ENCODE measurements at places on chromosomes 16 and 17. TPM values are rescaled to one million over a fixed set of nuclear protein-coding genes. Genes with fewer than 3 reads are reported as not detected.

GRCh38 chr17:42453439-42453838, 5.2 kb upstream of the ATP6V0A1 start:
- DNase-seq, result no peak

DNA sequence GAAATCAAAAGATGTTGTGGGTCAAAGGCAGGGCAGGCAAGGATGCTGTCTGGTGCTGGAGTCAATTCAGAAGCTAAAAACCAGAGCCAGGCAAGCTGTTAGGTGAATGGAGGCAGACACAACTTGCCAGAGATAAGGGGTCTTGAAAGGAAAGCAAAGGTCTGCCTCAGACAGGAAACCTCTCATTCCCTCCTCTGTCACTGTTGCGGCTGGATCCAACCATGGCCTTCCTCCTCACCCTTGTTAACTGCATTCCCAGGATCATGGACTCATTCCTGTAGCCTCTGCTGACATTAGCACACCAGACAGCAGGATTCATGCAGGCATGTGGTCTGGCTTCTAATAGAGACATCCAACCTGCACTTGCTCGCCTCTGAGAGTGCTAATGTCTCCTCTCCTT, 186.7 kb upstream of the HS3ST3A1 start:
- no peak for DNase-seq

DNA sequence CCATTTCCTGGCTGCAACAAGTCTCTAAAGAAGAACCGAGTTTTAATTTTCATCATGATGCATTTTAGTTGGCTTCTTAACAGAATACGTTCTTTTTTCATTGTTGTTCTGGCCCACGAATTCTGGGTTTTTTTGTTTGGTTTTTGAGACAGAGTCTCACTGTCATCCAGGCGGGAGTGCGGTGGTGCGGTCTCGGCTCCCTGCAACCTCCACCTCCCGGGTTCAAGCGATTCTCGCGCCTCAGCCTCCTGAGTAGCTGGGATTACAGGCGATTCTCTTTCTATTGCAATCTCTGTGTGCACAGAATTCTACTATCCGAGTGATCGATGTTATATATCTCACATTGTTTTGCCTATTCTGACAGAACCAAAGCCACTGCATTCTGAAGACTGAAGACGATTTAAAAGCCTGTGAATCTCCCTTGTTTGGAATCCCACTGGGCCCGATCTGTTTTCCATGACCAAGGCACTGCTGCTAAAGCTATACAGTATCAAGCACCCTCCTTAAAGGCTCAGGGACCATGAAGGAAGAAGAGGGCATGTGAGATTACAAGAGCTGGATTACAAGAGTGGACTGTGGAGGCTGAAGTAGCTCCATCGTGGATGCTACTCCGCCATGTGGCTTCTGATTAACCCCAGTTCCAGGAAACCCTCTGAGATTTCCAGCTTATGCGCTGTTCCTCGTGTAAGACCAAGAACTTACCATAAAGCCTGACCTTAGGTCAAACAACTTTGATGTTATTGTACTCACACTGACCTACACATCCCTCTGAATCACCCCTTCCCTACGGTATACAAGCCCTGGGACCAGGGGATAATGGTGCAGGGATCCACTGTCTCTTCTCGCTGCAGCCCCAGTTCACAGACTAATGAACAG, 44.3 kb downstream of the ADCY9 start:
- no peak for DNase-seq

DNA sequence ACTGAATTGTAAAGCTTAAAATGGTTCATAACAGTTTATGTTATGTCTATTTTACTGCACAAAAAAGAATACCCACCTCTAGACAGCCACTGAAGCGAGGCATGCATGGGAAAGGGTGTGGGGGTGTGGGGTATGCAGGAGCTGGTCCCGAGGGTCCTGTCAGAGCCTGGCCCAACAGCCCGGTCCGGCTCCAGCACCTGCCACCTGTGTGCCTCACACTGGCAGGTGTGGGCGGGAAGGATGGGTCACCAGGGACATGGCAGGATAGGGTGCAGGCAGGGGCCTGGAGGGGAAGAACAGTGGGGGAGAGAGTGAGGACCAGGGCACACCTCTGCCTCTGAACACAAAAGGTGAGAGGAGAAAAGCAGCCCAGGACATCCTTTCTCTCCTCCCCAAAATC, 22.8 kb upstream of the RASD1 start:
- DNase-seq, result peak; percentile 35

GRCh38 chr17:33487187-33487879, 194.2 kb upstream of the ASIC2 start:
- DNase-seq, result no peak

DNA sequence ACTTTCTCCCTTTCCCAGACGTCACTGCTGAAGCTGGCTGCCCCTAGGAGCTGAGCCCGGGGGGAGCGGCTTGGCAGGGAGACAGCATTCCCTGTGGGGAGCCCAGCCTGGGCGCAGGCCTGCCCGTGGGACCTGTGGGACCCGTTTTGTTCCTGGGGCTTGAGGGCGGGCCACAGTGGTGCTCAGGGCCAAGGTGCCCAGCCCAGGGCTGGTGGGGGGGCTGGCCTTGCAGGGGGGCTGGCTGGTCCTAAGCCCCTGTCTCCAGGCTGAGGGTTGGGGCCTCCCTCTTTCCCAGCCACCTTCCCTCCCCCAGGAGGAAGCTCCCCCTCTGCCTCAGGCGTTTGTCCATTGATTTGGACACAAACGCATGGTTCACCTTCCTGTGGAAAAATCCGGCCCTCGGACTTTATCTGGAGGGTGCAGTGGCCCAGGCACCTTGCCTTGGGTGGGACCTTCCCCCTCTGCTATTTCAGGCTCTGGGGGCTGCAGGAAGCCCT, 4.4 kb downstream of the NHERF2 start:
- DNase-seq, result no peak

DNA sequence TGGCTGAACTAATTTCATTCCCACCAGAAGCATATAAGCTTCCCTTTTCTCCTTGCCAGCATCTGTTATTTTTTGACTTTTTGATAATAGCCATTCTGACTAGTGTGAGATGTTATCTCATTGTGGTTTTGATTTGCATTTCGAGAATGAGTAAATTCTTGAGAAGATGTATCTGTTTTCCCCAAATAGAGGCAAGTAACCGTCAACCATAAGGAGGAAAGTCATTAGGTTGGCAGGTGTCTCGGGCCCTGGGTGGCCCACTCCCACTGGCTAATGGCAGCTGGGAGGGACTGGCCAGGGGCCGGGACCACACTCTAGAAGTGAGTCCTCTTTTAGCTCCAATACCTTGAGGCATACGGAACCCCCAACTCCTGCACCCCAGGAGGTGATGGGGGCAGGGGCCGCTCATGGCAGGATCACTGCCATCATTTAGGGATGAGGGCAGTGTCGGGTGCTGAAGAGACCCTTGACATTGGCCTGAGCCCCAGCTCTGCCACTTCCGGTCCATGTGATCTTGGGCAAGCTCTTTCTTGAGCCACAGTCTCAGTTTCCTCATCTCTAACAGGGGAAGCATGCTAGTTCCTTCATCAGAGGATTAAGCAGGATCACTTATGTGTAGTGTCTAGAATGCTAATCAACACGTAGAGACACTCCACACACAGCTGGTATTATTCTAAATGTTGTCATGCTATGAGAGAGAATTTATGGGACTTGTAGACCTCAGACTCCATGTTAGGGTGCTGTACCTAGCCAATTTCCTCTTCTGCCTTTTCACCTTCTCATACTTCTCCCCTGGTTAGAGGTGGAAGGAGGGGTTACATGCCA, 44.3 kb downstream of the RGS9 start:
- no peak for DNase-seq

DNA sequence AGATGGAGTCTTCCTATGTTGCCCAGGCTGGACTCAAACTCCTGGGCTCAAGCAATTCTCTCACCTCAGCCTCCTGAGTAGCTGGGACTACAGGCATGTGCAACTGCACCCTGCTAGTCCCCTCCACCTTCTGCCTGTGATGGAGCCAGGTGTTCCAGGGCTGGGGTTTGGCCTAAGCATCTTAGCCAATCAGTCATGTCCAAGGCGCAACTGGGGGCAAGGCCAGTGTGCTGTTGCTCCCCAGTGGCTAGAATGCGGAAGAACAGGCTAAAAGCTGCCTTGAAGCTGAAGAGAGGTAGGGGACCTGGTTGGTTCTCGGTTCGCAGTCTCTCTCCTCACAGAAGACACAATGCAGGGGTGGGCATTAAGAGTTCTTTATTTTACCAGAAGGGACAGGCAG, 18.6 kb downstream of the FLOT2 start:
- DNase-seq, result peak; percentile 90

DNA sequence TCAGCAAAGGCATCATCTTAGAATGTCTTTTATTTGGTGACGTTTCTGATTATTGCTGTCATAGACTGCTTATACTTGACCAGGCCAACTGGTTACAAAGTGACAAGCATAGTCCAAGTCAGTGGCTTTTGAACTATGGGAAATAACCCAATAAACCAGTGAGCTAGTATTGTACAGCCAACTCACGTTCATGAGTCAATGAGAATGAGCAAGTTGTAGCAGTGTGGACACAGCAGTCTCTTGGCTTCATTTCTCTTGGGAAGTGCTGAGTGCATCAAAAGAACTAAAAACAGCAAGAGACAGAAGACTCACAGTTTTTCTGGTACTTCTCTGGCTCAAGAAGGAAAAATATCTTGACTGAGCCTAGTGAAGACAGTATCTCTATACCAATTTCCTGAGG, 36.9 kb upstream of the CRISPLD2 start:
- no peak for DNase-seq

DNA sequence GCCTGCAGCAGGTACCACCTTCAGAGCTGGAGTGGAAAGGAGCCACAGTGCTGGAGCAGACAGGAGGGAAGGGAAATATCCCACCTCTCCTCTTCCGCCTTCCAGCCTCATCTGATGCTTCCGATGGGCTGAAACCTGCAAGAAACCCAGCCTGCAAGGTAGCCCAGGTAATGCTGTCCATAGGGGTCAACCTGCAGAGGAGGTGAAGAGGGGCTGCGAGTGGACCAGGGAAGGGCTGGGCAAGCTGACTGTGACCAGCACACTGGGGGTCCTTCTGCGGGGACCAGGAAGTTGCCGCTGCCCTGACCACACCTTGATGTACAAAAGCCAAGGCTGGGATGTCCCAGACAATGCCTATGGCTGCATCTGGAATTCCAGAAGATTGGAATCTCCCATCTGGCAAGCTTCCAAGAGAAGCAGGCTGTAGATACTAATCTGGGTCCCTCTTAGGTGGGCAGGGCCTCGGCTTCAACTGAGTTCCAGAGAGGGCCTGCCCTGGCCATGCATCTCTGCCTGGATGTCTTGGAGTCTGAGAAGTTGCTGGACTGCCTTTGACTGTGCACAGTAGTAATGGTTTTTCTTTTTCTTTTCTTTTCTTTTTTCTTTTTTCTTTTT, 5.8 kb downstream of the FOXL1 start:
- DNase-seq, result peak; percentile 73

DNA sequence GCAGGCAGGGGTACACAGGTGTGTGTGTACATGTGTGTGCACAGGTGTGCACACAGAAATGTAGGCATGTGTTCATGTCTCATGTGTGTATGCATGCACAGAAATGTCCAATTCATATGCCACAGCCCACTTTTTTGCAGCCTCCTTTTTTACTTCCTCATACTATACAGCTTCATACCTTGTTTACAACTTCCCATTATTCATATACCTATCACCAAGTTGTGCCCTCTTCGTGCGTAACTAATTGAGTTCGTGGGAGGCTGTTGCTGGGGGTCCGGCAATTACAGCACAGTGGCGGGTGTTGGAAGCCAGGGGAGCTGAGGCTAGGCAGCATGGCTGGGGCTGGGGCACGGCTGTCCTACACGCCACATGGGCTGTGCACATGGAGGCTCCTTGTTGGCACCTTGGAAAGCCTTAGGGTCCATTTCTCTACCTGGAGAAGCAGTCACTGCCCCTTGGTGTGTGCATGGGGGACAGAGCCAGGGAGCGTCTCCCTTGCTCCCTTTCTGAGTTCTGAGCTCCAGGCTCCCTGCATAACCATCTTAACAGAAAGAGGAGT, 266.7 kb downstream of the ENGASE start:
- peak; percentile 42 for DNase-seq

DNA sequence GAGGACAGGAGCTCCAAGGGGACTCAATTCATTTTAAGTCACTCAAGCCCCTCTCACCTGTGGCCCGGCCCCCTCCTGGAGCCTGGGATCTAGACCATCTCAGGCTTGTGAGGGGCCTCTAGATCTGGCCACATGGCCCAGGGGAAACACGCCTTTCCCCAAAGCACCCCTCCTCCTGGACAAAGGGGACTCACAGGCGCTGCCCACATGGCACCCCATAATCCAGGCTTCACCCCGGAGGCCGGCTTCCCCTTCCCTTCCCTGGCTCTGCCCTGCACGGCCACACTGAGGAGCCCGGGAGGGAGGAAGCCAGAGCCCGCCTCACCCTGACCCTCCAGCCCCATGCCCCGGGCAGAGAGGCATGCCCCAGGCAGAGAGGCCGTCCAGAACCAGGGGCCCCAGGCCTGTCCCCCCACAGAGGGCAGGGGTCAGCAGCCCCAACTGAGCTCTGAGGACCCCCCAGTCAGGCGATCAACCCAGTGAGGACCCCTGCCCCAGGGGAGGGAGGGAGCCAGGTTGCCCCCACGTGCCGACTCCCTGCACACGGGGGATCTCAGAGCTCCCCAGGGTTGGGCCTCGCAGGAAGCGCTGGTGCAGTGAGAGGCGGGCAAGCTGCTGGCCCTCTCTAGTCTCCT, 10.9 kb downstream of the HS3ST6 start:
- peak; percentile 83 for DNase-seq

DNA sequence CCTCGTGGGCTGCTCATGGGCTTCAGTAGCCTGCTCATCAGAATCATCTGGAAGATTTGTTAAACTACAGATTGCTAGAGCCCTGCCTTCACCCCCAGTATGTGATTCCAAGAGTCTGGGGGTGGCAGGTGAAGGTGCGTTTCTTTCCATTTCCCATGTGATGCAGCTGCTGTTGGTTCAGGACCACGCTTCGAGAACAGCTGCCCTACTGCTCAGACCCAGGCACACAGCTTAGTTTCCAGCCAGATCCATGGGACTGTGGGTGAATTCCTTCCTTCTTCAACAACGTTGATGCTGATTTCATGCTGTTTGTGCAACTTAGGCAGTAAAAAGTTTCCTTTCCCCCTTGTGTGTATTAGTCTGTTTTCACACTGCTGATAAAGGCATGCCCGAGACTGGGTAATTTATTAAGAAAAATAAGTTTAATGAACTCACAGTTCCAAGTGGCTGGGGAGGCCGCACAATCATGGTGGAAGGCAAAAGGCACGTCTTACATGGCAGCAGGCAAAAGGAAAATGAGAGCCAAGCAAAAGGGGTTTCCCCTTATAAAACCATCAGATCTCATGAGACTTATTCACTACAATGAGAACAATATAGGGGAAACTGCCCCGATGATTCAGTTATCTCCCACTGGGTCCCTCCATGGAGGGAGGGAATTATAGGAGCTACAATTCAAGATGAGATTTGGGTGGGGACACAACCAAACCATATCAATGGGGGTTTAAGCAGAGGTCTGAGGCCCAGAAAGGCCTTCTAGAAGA, 159.2 kb downstream of the XYLT1 start:
- no peak for DNase-seq

GRCh38 chr16:68450741-68451255, 2.5 kb upstream of the SMPD3 start:
- DNase-seq, result no peak

NEUROD2 gene
- not detected for total RNA-seq

ETV4 gene
- total RNA-seq, result 0.72 TPM

VTN gene
- total RNA-seq, result not detected

NACA2 gene
- total RNA-seq, result not detected

PRSS27 gene
- 2.5 TPM for total RNA-seq

COX6A2 gene
- total RNA-seq, result not detected

MYCBPAP gene
- total RNA-seq, result 0.88 TPM

ARL5C gene
- not detected for total RNA-seq
